H9 (cell line): ENCODE measurements at places on chromosomes 5 and 9.

GRCh38 chr5:139379626-139380449 lies 3.3 kb downstream of the SLC23A1 start:
- no peak for DNase-seq

GRCh38 chr5:50593681-50594080 lies 72.8 kb upstream of the PARP8 start:
- no peak for DNase-seq

- no peak for DNase-seq
Measured at GRCh38 chr5:102974177-102974576, 145.8 kb downstream of the GIN1 start.

- DNase-seq, result no peak
Measured at GRCh38 chr5:96709152-96709821, 47.1 kb downstream of the CAST start.

DNA sequence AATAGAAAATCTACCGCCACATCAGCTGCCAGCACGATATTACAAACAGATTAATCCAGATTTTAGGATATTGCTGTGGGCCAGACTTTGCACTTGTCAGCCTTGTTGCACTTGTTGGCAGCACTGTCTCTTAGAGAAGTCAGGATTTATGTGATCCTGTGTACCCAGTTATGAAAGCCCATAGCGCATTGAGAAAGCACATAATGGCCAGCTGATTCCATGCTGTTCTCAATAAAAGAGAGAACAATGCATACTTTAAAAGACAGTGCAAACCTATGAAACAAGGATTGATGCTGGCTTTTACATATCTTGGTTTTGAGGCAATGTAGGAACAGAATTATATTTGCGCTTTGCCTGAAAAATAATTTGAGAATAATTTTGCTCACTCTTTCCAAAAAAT lies 140.8 kb downstream of the CEP120 start:
- no peak for DNase-seq

DNA sequence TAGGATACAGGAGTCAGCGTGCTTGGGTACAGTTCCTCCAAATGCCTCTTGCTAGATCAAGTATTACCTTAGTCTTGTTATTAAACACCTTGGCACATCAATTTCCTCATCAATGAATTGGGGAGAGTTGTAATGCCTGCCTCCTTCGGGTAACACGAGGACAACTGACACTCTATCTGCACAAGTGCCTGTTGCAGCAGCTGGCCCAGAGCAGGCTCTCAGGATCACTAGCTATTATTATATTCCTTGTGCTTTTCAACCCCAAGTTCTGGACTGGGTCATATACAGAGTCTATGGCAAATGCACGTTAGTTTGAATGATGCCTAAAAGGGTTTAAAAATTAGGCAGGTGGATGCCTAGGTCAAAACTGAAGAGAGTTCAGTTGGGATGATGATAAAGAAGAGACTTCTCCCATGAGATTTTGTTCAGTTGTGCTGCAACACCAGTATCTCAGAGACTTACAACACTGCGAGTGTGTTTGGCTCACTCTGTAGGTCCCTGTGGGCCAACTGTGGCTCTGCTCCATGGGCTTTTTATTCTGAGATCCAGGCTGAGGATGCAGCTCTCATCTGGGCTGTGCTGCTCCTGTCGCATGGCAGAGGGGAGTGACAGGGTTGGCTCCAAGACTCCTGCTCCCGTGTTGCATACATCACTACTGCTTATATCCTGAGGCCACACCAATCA lies 41.1 kb upstream of the TEX48 start:
- no peak for DNase-seq
